ENCODE measurements at places on chromosomes 13 and 19.

- DNase-seq = no peak
Measured at GRCh38 chr13:110676595-110677587, 29.0 kb downstream of the CARS2 start.

DNA sequence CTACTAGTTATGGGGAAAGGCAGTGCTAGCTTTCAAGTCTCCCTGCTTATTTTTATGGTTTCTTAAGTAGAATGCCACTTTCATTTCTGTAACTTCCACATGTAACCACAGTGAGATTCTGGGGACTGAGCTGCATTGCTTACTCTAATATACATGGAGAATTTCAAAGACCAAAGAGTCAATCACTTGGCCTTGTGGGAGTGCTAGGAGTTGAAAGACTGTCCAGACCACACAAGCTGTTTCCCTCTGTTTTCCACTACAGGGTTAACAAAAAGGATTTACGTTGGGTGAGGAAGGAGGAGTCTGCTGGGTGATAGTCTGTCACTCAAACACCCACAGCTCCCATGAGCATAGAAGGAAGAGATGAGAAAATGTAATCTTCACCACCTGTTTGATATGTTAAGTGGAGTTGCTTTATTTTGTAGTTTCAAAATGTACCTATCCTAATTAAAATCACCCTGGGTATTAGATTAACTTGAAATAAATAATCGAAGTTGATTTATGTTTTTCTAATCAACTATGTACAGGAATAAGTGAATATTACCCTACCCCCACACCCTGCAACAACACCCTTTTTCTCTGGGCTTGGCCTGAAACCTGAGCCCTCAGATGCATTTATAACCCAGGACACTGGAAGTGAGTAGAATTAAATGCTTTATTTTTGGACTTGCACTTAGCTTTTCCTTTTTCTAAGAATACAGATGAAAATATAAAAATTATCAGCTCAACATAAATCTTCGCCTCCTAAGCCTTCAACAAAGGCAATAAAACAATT lies 225.8 kb upstream of the SLC10A2 start:
- DNase-seq = no peak

GRCh38 chr19:34244611-34245299 lies 9.6 kb upstream of the GARRE1 start:
- no peak for DNase-seq

- DNase-seq = no peak
Measured at GRCh38 chr13:23656637-23657371, 86.6 kb downstream of the TNFRSF19 start.
